ENCODE measurements at places on chromosomes 4 and X.

- DNase-seq = peak; percentile 41
Measured at GRCh38 chr4:39932776-39933402, 44.8 kb downstream of the PDS5A start.

- no peak for DNase-seq
Measured at GRCh38 chrX:100340491-100341141, 69.5 kb downstream of the PCDH19 start.

GRCh38 chrX:28599957-28600356 lies 12.7 kb downstream of the IL1RAPL1 start:
- DNase-seq = no peak

DNA sequence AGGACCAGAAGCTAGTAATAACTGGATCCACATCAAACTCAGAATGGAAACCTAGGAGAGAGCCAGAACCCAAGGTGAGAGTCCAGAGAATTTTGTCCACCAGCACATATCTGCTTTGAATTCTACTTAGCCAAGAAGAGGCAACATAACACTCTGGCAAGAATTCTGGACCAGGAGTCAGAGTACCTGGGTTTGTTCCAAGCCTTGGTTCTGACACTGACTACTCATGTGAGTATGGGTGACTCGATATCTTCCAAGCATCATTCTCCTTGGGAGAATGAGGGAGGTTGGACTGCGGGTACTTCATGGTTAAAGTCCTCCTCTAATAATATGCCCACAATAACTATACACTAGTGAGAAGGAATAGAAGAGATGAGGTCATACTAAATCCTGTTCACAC lies 144.0 kb upstream of the JADE1 start:
- DNase-seq = no peak

DNA sequence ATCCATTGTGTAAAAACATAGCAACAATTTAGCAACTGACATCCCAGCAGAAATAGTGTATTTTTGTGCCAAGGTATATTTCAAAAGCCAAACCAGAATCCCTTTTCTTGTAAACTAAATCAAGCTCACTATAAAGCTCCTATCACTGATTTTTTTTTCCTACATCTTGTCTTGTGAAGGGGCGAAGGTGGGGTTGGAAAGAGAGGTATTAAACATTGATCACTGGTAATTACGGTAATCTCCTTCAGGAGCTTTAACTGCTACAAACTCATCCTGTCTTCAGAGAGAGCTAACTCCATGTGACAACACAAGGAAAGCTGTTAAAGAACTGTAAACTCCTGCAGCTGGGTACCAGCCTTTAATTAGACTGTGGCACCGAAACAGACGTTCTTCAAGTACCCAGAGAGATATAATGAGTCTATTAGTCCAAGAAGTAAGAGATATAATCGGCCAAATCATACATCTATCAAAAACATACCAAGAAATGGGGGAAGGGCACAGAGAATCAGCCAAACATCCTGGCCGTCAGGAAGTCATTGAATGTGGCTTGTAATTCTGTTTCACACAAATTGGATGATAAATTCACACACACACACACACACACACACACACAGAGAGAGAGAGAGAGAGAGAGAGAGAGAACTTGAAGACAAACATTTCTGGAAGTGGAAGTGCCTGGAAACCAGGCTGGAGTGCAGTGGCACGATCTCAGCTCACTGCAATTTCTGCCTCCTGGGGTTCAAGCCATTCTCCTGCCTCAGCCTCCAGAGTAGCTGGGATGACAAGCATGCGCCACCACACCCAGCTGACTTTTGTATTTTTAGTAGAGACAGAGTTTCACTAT lies 111.9 kb upstream of the PPARGC1A start:
- no peak for DNase-seq

DNA sequence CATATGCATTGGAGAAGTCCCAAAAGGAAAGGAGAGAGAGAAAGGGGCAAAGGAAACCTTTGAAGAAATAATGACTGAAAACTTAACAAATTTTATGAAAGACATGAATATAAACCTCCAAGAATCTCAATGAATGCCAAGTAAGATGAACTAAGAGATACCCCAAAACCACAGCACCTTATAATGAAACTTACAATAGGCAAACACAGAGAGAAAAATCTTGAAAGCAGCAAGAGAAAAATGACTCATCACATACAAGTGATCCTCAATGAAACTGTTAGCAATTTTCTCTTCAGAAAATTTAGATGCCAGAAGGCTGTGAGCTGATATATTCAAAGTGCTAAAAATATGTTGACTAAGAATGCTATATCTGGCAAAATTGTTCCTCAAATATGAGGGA lies 10.1 kb downstream of the SMIM10L2A start:
- DNase-seq = no peak

DNA sequence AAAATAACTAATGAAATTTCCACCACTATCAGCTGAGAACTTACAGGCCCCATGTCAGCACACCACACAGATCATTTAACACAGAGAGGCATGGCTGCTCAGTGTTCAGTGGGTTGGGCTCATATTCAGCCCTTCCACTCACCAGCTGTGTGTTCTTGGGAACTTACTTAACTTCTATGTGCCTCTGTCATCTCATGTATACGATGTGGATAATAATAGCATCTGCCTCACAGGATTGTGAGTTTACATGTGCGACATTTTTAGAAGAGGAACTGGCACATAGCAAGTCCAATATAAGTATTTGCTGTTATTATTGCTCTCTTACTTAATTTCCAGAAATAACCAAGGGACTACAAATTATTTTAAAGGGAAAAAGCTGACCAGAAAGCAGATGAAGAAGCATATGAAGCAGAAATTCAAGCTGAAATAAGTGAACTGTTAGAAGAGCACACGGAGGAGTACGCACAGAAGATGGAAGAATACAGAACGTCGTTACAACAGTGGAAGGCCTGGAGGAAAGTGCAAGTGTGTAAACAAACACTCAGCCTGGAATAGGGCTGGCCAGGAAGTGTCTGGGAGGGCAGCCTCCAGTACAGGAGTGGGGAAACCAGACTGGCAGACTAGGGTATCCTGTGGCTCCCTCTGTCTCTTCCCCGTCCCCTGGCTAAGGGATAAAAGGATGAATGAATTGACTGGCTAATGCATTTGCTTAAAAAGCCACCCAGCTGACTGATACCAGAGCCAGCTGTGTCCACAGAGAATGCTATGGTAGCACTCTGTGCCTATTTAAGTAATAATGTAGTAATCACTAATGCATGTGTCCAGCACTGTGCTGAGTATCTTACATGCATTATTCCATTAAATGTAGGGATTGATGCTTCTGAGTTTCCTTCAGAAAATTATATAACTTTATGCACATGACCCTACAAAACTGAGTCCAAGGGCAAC lies 67.1 kb downstream of the CC2D2A start:
- DNase-seq = no peak

DNA sequence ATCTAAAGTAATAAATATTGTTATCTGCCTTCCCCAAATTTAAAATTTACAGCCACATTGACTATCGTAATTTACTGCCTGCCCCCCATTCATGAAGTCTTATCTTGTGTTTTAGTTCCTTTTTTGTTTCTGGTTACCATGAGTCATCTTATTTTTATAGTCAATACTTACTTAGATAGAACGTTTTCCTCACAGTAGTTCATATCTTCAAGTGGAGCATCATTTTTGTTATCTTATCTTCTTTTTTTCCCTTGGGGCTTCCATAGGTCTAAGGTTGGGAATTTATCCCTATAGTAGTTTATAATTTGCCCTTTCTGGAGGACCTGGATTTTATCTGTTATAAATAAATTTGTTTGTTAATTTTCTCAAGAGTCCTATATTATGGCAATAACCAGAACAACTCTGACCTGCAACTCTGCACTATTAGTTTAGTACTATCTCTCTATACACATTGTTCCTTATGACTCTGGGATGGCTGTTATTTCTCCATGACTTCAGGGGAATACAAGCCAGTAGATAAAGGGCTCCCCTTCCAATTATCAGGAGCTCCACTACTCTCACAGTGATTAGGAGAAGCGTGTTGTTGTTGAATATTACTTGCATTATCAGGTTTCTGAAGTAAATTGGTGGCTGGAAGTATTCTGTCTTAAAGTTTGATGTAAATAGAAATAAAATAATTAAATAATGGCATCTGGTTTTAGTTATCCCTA lies 330.6 kb downstream of the GALNTL6 start:
- peak; percentile 21 for DNase-seq

DNA sequence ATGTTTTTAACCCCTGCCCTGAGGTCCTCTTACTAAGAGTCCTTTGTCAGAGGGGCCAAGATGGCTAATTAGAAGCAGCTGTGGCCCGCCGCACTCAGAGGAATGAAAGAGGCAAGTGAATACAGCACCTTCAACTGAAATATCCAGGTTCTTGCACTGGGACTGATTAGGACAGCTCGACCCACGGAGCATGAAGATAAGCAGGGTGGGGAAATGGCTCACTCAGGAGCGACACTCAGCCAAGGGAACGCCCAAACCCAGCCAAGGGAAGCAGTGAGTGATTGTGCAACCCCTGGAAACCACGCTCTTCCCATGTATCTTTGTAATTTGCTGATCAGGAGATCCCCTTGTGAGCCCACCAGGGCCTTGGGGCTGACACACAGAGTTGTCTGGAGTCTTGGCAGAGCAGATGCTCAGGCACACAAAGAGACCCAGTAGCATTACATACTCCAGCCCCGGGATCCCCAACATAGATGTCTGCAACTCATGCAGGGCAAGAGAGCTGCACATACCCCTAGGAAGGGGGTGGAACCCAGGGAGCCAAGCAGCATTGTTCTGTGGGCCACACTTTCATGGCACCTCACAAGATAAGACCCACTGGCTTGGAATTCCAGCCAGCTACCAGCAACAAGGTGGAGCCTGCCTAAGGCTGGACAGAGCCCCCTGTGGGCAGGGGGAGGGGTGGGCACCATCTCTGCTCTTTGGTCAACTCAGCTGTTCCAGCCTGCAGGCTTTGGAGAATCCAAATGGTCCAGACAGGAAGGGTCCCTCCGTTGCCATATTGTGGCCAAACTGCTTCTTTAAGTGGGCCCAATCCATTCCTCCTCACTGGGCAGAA lies 23.3 kb downstream of the F8A3 start:
- peak; percentile 8 for DNase-seq

DNA sequence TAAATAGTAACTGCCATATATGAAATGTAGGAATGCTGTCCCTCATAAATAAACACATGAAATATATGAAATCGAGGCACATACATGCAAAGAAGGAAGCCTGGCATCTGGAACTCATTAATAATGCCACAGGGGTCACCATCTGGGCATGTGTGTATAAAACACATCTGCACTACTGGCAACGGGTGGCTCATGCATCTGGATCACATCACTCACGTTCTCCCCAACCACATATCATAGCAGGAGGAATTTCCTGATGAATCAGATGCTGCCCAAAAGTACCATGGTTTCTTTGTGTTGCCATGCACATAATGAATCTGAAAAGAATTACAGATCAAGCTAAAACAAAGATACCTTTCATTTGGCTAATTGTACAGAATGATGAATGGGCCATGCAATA lies 28.6 kb downstream of the RNF175 start:
- DNase-seq = peak; percentile 40

DNA sequence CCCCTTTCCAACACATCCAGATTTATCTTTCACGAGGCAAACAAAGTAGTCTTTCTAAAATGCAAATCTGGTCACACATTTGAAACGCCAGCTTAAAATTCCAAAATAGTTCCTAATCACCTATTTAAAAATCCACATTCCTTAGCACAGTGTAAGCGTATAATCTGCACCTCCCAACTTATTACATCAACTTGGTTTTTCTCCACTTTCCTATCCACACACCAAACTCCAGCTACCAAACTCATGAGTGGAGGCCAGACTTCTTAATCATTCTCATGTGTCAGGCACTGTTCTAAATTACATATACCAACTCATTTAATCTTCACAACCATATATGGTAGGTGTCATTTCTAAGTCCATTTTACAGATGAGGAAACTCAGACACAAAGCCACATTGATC lies 33.8 kb downstream of the ENOX2 start:
- DNase-seq = no peak

- peak; percentile 45 for DNase-seq
Measured at GRCh38 chr4:112910109-112910736, 139.2 kb upstream of the ANK2 start.

- DNase-seq = no peak
Measured at GRCh38 chrX:71638409-71638808, 20.1 kb upstream of the CXCR3 start.

GRCh38 chr4:158131027-158131426 lies 41.8 kb downstream of the GASK1B start:
- DNase-seq = no peak

DNA sequence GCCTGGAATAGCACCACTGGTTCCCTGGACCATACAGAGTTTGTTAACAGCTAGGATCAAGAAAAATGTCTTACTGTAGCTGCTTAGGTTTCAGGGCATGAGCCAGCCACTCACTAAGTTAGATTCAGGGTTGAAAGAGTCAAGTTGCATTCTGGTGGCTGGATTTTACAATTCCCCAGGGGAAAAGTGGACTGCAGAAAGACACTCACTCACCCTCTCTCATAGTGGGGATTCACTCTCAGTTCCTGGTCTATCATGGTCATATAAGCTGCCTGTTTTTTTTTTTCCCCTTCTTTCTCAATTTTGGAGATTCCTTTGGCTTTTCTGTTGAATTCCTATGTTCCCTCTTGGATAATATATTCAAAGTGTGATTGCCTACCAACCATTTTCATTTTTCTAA lies 744.2 kb upstream of the GRIA3 start:
- DNase-seq = no peak

DNA sequence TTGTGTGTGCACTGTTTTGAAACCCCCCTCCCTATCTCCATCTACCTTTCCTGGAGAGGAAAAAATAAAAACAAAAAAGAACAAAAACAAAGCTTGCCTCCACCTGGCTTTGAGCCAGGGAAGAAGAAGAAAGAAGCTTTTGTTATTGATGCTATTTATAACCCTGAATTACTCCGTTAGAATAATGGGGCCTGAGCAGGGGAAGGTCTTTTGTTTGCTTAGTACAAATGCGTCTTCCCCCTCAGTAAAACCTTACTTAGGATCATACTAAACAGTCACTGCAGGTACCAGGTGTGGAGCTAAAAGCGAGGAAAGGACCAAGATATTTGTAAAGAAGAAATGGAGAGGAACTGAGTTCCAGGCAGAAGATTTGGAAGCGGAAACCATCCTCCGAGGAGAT lies 352.1 kb downstream of the KCNIP4 start:
- DNase-seq = no peak

DNA sequence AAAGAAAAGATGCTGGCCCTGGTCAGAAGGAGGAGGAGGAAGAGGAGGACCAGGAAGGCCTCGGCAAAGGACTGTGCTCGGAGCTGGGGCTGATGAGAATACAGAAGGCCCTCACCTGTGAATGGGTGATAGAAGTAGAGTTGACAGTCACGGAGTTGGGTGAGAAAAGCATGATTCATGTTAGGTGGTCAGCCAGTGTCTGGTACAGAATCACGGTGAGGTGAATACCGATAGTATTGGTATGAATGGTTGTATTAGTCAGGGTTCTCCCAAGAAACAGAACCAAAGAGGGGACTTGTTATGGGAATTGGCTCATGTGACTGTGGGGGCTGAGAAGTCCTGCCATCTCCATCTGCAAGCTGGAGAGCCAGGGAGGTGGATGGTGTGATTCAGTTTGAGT lies 32.5 kb upstream of the FAM156A start:
- no peak for DNase-seq

- DNase-seq = peak; percentile 96
Measured at GRCh38 chr4:48698029-48698971, 81.8 kb downstream of the FRYL start.

GRCh38 chr4:38082021-38082420 lies 121.8 kb downstream of the PTTG2 start:
- DNase-seq = no peak

GRCh38 chr4:69936566-69936965 lies 5.7 kb downstream of the CSN1S1 start:
- peak; percentile 78 for DNase-seq
